ENCODE measurements at places on chromosomes 12 and 14.

GRCh38 chr12:6396031-6396430, 12.1 kb downstream of the LTBR start:
- DNase-seq = no peak

GRCh38 chr12:120700886-120701285, 9.4 kb upstream of the UNC119B start:
- no peak for DNase-seq

DNA sequence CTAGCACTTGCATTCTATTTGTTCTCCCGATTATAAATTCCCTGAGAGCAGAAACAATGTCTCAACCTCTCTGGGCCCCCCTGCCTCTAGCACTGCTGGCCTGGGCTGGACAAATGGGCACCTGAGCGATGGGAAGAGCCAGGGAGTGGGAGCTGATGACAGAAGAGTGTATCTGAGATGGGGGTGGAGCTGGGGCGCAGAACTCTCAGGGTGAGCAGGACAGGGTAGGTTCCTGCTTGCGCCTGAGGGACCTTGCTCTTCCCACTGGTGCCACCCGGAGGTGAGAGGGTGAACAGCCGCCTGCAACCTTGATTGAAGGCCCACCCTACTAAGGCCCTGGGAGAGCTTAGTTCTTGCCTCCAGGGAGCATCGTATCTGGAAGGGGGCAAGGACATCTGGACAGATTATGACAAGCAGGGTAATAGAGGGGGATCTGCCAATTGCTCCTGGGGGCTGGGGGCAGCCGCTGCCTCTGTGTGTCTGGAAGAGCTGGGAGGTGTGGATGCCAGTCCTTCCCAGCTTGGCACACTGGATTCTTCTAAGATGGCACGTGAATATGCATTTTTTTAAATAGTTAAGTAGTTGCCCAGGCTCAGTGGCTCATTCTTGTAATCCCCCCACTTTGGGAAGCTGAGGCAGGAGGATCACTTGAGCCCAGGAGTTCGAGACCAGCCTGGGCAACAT, 43.0 kb upstream of the TSPAN9 start:
- DNase-seq = no peak

GRCh38 chr12:43102546-43103264, 449.3 kb downstream of the ADAMTS20 start:
- DNase-seq = no peak

DNA sequence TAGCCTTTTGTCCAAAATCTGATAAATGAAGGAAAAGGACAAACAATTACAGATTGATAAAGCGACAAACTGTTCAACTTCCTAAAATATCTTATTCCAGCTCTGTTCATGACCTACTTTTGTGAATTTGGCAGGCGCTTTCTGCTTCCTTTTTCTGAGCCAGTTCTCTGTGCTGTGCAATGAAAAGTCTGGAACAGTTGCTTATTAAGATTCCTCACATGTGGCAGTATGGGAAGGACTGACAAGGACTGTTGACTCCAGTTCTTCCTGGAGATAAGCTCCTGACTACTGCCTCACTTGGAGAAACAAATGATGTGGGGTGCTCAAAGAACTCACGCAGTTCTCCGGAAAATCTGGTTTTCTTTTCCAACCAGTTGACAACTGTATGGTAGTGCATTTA, 58.3 kb upstream of the ANP32D start:
- no peak for DNase-seq

DNA sequence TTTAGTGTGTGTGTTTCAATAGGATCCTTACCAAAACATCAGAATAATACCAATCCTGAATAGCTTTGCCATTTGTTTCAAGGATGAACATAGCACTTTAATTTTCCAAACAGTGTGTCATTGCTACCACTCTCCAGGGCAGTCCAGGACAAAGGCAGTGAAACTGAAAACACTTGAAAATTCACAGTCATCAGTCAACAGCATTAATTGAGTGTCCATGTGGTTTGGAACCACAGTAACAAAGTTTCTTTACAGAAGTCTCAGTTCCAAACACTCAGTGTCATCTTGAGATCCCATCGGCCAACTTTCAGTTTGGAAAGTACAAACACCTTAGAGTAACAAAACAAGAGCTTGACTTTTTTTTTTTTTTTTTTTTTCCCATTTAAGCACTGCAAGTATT, 228.4 kb upstream of the SOX5 start:
- DNase-seq = no peak

GRCh38 chr12:94041850-94042249, 106.5 kb upstream of the PLXNC1 start:
- no peak for DNase-seq

GRCh38 chr12:106304001-106304421, 1.5 kb downstream of the TCP11L2 start:
- no peak for DNase-seq

GRCh38 chr12:30482650-30483049, 213.0 kb downstream of the IPO8 start:
- DNase-seq = no peak

All from BJ (cell line).